ENCODE measurements at places on chromosomes 7 and 10. TPM values are rescaled to one million over a fixed set of nuclear protein-coding genes. Genes with fewer than 3 reads are reported as not detected.

- H3K27me3 ChIP-seq = no peaks in the 10 kb centered on the region
- no peak for DNase-seq
- H3K4me3 ChIP-seq = no peak overlapping the region
- no peaks in the 10 kb centered on the region for H3K4me1 ChIP-seq
These were observed 394.9 kb upstream of the DPP6 start for GRCh38 chr7:153657182-153657800.

DNA sequence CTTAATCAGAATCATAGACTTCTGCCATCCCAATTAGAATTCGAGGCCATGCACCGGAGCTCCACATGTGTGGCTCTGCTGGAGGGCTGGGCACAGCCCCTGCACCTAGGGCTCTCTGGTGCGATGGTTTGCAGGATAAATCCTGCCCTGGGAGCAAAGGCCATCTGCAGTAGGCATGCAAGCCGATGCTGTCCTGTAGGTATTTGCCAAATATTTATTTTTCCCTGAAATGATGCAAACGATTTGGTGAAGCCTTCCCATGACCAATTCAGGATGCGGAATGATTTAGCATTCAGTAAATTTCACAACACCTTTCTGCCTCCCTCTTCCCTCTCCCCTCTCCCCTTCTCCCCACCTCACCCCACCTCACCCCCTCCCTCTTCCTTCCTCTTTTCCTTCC is 170.6 kb downstream of the EBF3 start:
- no peak overlapping the region for H3K4me3 ChIP-seq
- H3K4me1 ChIP-seq = peaks cover 5% of the 10 kb centered on the region
- no peak for DNase-seq
- no peaks in the 10 kb centered on the region for H3K36me3 ChIP-seq
- no peaks in the 10 kb centered on the region for H3K27me3 ChIP-seq
- H3K27ac ChIP-seq = no peak overlapping the region

GRCh38 chr7:28703037-28703765 is 254.9 kb downstream of the TRIL start:
- H3K27me3 ChIP-seq = no peaks in the 10 kb centered on the region
- H3K36me3 ChIP-seq = no peaks in the 10 kb centered on the region
- no peak overlapping the region for H3K4me3 ChIP-seq
- H3K27ac ChIP-seq = no peak overlapping the region
- DNase-seq = no peak
- H3K4me1 ChIP-seq = no peaks in the 10 kb centered on the region

- no peaks in the 10 kb centered on the region for H3K36me3 ChIP-seq
- no peak overlapping the region for H3K27ac ChIP-seq
- DNase-seq = no peak
- no peak overlapping the region for H3K4me3 ChIP-seq
These were observed 283.9 kb downstream of the PRKG1 start for GRCh38 chr10:51358227-51358626.

DNA sequence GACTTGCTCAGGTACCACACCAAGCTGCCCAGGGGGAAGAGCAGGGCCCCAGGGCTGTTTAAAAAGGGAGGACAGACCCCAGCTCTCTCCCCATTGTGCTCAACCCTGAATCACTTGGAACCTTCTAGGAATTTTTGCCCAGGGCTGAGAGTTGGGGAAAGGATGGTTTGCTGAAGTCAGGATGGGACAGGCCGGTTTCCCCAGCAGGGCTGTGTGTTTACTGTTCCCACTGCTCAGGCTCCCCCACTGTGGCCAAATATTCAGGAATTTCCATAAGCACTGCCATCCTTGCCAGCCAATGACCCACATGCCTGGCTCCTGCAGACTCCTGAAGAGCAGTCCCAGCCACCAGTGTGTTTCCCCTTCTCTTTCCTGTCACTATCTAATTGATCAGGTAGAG is 120.7 kb downstream of the WDFY4 start:
- no peaks in the 10 kb centered on the region for H3K4me1 ChIP-seq
- no peak for DNase-seq
- H3K27me3 ChIP-seq = peaks cover 3% of the 10 kb centered on the region
- H3K36me3 ChIP-seq = no peaks in the 10 kb centered on the region
- no peak overlapping the region for H3K4me3 ChIP-seq

SLC18A3 gene
- total RNA-seq = not detected

DNA sequence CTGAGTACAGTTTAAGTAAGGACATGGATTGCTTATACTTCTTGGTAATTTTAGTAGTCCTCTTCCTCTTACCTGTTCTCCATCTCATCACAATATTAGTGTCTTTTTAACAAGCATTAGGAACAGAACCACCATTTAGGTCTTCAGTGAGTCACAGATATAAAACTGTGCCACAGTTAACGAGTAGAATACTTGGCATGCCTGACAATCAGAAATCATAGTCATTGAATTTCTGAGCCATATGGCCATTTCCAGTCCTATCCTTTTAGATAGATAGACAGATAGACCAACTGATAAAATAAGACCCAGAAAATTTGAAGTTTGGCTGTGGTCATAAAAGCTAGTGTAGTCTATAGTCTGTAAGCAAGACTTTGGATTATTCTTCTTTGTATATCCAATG is 71.1 kb downstream of the GBF1 start:
- H3K27me3 ChIP-seq = no peaks in the 10 kb centered on the region
- no peak for DNase-seq
- no peak overlapping the region for H3K27ac ChIP-seq
- no peak overlapping the region for H3K4me3 ChIP-seq

PNLIPRP1 gene
- total RNA-seq = not detected

NKX6-2 gene
- total RNA-seq = not detected

SYT15 gene
- 1.8 TPM for total RNA-seq

DNA sequence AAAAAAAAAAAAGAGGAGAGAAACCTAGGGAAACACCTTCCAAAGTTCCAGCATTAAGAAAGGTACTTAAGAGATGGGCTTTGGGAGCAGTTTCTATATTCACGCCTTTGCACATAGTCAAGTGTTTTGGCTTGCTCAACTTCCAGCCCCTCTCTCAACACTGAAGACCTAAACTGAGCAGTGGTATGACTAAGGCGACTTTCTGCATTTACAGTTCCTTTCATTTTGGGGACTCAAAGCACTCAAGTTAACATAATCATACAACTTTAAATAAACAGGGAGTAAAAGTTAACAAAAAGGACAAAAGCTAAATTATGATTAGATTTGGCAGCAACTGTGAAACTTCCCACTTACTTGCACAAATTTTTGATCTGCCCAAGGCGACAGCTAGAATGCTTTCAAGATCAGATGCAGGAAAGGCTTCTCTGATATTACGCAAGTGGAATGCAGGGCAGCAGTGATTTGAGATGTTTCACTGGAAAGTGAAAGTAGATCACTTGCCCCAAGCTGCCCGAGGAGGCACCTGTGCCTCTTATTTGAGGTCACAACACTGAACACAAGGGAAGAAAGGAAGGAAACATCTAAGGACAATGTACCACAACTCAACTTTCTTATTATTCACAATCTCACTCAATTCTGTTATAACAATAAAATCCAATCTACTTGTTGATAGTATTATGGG is 199.5 kb downstream of the SKAP2 start:
- no peak overlapping the region for H3K4me3 ChIP-seq
- H3K27ac ChIP-seq = no peak overlapping the region
- no peaks in the 10 kb centered on the region for H3K36me3 ChIP-seq
- H3K4me1 ChIP-seq = peaks cover 6% of the 10 kb centered on the region

GRCh38 chr10:77251297-77252013 is 386.2 kb downstream of the KCNMA1 start:
- H3K27ac ChIP-seq = no peak overlapping the region
- no peaks in the 10 kb centered on the region for H3K36me3 ChIP-seq
- peaks cover 41% of the 10 kb centered on the region for H3K4me1 ChIP-seq
- no peak overlapping the region for H3K4me3 ChIP-seq
- no peak for DNase-seq

DNA sequence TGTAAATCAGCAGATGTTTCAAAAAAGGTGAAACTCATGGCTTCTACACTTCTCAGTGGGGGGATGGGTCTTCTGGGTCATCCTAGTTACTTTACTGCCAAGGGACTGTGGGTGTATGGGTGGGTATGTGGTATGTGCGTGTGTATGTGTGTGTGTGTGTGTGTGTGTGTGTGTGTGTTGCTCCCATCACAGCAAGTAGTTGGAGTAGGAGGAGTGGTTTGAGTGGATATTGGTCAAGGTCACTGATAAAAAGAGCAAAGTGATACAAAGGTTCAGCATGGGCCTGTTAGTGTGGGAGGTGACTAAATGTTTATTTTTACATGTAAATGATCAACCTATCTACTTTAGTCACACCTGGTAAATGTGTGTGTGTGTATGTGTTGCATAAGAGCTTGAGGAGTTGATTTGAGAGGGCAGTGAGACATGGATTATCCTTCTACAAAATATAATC is 11.8 kb upstream of the COBL start:
- H3K4me1 ChIP-seq = peaks cover 9% of the 10 kb centered on the region
- H3K36me3 ChIP-seq = no peaks in the 10 kb centered on the region
- peak; percentile 56 for DNase-seq
- H3K27ac ChIP-seq = peak overlapping the region; percentile 74

SUGCT gene
- total RNA-seq = 11.0 TPM

DNA sequence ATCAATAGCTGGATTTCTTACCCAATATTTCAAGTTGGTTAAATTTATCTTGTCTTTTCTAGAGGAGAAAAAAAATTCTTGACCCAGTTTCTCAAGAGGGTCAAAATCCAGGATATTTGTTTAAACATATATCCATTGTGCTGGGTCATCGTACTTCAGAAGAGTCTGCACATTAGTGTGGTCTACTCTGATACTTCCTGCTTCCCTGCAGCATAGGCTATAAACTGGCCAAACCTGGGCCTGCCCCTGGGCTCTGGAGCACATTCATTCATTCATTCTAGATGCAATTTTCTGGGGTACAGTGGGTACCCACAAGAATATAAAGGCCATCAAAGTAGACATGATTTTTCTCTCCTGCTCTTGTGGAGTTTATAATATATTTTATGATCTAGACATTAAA is 142.1 kb upstream of the WNT16 start:
- no peaks in the 10 kb centered on the region for H3K36me3 ChIP-seq
- H3K27me3 ChIP-seq = no peaks in the 10 kb centered on the region
- no peak overlapping the region for H3K4me3 ChIP-seq

GRCh38 chr10:110209926-110210673 is 2.7 kb downstream of the MXI1 start:
- peak overlapping the region; percentile 91 for H3K27ac ChIP-seq
- H3K27me3 ChIP-seq = no peaks in the 10 kb centered on the region
- DNase-seq = no peak
- peak overlapping the region; percentile 73 for H3K4me3 ChIP-seq
- H3K4me1 ChIP-seq = peaks cover 33% of the 10 kb centered on the region
- H3K36me3 ChIP-seq = no peaks in the 10 kb centered on the region

NPSR1 gene
- total RNA-seq = not detected

DNA sequence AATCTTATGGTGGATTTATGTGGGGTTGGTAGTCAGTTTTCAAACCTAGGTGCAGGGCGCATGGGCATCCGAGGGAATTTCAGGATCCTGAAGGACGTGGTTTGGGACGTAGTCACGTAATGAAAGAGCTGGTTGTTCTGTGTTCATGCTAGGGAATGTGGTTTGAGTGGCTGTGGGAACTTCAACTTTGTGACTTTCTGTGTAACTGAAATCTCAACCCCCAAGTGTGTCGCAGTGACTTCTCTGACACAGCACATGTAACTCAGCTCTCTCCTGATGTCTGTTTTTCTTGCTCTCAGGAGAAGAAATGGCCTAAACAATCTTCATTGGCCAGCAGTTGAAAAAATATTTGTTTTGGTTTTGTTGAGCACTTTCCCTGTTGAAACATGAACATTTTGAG is 199.0 kb downstream of the PTEN start:
- H3K4me1 ChIP-seq = peaks cover 30% of the 10 kb centered on the region
- peak overlapping the region; percentile 87 for H3K27ac ChIP-seq
- no peaks in the 10 kb centered on the region for H3K36me3 ChIP-seq
- DNase-seq = no peak
- no peak overlapping the region for H3K4me3 ChIP-seq
- H3K27me3 ChIP-seq = no peaks in the 10 kb centered on the region

- no peak for DNase-seq
- H3K4me1 ChIP-seq = no peaks in the 10 kb centered on the region
- no peaks in the 10 kb centered on the region for H3K36me3 ChIP-seq
- no peak overlapping the region for H3K27ac ChIP-seq
- H3K27me3 ChIP-seq = peaks cover 2% of the 10 kb centered on the region
These were observed 515.7 kb downstream of the TCERG1L start for GRCh38 chr10:130795819-130796218.

DNA sequence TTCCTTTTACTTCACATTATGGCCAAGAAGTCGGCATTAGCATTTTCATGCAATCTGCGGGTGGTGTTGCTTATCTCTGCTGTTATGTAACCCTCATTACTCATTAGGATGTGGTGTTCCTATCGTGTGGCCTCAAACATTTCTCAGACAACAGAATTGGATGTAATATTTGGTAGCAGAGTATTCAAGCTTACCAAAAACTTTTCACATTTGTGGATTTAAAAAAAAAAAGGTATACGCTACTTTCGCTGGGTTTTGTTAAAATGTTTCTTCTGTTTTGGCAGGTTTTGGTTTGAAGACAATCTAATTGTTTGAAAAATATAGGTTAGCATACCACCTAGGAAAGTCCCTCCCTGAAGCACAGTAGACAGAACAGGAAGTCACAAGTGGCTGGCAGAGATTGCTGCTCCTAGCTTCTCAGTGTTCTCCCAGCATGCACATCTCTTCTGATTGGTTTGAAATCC is 128.8 kb downstream of the GATA3 start:
- no peak for DNase-seq
- no peaks in the 10 kb centered on the region for H3K4me1 ChIP-seq
- H3K36me3 ChIP-seq = no peaks in the 10 kb centered on the region
- no peak overlapping the region for H3K4me3 ChIP-seq
- no peaks in the 10 kb centered on the region for H3K27me3 ChIP-seq

Measured in liver (tissue), 10 donors.